ENCODE measurements at places on chromosomes 11 and 22.

DNA sequence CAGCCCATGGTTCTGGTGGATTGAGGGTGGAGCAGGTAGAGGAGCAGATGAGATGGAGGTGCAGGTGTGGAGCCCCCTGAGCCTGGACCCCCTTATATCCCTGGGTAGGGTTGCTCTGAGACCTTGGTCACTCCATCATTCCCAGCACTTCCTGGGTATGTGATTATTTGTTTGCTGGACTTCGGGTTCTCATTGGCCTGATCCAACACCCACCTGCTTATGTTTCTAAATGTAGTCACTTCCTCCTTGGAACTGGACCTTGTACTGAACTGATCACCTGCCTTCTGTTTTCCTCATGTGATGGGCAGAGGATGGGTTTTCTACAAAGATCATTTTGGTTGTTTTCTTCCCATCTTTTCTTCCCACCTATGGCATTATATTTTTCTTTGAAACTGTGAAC is at the start of gene KRTAP5-4:
KRTAP5-4 (minus strand) TSS at position 53 of the 400 bp plus-strand sequence; CDS start at position 8, 45 bp downstream.
- no peak for DNase-seq

- DNase-seq: no peak
Observed at GRCh38 chr11:61132646-61133045, 28.6 kb downstream of the VPS37C start.

DNA sequence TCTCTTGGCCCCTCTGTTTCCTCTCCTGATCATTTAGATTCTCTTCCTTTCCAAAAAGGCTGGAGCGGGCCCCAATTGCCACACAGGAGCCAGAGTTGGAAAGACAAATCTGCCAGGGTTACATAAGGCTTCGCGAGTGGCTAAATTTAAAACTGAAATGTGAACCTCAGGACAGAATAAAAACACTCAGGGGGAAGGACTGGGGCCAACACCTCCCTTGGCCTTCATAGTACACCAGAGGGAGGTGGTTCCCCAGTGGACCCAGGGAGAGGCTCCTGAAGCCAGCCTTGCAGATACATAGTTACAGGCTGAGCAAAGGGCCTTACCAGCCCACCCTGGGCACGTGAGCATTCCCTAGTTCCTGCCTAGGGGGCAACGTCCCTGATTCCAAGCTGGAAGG is 150.1 kb downstream of the MN1 start:
- no peak for DNase-seq

GRCh38 chr22:43230971-43231723 is 44.2 kb upstream of the TTLL12 start:
- peak; percentile 55 for DNase-seq

DNA sequence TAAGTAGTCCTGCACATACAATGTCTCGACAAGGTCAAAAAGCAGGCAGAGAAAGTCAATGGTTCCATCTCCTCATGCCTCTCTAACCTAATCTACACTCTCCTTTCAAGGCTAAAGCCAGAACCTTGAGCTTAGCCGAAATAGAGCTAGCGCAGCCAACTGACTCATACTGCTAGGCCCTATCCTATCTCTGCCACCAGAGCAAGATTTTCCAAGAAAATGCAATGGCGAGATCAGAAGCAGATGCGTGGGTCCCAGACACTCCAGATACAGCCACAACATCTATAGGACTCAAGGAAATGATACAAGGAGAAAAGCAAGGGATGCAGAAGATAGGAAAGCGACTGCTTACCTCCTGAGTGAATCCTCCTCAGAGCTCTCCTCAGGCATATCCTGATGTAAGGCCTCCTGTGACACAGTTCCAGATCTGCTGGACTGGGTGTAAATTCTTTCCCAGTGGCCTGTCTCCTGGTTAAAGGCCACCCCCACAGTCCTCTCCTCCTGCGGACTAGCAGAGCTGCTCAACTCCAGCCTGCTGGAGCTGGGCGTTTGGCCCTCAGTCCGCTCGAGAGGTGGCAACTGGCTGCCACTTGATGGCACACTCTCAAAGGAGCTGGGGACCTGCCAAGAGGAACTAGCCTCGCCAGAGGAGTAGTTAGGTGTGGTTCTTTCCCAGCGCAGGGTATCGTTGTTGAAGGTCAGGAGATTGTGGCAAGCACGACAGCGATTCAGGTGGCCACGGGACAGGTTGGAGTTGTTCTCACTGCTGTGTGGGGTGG is 52.0 kb downstream of the AMBRA1 start:
- no peak for DNase-seq

GRCh38 chr11:48043991-48044512 is 63.7 kb downstream of the PTPRJ start:
- no peak for DNase-seq

GRCh38 chr11:102240502-102240901 is 76.8 kb upstream of the BIRC3 start:
- no peak for DNase-seq

- no peak for DNase-seq
Observed at GRCh38 chr22:33893512-33893911, 26.8 kb downstream of the LARGE1 start.

GRCh38 chr11:12141283-12141682 is 30.9 kb downstream of the MICAL2 start:
- no peak for DNase-seq
